ENCODE measurements at places on chromosomes 1 and 21.

DNA sequence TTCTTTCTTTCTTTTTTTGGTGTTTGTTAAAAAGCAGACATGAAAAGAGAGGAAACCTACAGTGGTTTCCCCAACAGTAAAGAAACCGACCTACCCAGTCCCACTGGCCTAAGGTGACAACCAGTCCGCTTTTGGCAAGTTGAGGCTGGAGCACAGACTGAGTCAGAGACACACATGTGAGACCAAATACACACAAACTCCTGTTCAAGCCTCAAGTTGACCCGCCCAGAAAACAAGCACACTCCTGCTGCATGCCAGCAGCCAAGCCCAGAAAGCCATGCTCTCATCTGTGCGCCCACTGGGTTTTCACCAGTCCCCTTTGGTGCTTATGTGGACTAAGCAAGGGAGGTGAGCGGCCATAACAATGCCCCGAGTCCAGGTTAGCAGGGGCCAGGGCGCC is 64.6 kb upstream of the GPR153 start:
- no peak for DNase-seq

GRCh38 chr1:91851130-91852010 is 34.6 kb downstream of the TGFBR3 start:
- DNase-seq: no peak

GRCh38 chr1:25895365-25895990 is 10.7 kb downstream of the STMN1 start:
- DNase-seq: peak; percentile 90

GRCh38 chr1:104291156-104291555 is 541.5 kb downstream of the AMY1C start:
- no peak for DNase-seq

- DNase-seq: no peak
Observed at GRCh38 chr1:22204057-22204840, 61.4 kb upstream of the WNT4 start.

- peak; percentile 40 for DNase-seq
Observed at GRCh38 chr1:158329733-158330132, 1.6 kb downstream of the CD1B start.

GRCh38 chr1:173052681-173053196 is 2.0 kb upstream of the TNFSF18 start:
- DNase-seq: no peak

DNA sequence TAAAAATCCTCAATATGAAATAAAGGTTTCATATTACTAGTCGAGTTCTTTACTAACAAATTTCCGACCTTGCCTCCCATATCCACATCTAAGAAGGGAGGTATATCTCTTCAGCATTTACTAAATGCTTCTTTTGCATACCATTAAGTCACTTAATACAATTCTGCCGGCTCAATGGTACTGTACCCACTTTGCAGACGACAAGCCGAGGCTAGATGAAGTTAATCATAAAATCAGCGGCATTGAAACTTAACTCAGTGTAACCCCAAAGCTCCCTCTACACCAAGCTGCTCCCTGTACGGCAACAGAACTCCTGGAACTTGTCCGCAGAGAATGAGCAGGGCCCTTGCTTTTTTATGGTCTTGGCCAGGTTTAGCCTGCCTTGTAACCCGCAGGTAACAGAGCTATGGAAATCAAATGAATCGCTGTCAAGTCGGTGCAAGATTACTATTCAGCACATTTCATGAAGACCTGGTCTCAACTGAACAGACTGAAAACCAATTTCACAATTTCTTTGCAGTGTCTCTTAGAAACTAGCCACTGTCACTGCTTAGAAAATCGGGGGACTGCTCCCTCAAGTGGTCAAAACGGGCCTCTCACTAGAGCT is 738 bp downstream of the INTS7 start:
- no peak for DNase-seq

DNA sequence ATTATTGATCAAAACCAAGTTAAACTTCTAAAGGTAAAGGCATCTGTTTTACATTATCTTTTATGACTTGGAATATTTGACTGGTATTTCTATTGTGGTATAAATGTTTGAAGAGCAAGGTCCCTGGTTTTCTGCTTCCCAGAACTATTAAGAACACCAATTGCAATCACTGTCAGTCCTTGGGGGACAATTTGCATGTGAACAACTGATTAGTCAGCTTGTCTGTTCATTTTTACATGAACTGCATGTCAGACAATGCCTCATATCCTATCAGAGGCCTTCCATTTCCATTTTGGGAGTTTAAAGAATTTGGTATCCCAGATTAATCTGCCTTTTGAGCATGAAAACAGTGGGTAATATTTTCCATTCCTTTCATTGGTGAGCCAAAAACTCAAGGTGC is 654.9 kb upstream of the USP24 start:
- DNase-seq: no peak

- DNase-seq: peak; percentile 70
Observed at GRCh38 chr1:145960468-145961108, 2.8 kb upstream of the LIX1L start.

DNA sequence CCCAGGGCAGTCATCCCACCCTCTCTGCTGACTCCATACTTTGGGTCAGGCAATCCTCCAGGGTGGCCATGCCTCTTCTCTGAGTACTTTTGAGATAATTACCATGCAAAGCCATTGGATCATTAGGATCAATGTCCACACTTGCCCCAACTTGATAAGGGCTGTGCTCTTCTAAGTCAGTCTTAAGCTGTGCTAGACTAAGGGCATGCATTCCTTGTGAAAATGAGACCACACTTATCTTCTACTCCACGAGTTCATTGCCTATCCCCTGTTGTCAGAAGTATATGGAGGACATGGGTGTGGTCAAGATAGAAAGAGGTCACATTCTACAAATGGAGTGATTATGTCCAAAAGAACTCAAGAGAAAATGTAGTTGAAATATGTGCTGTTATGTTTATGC is 18.9 kb upstream of the SSX2IP start:
- DNase-seq: no peak

DNA sequence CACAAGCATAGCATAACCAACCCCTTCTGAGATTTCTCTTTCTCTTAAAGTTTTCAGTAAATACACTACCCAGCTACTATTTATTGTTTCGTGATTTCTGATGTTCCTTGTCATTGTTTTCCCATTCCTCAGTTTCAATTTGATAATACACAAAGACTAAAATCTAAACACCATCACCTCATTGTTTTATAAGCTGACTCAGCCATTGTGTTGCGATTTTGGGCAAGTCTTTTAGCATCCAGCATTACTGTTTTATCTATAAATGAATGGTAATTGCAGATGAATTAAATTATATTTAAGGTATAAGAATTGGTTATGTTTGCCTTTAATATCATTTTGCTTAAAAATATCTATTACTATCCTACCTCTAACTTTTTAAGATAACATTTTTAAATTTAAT is 1308.5 kb downstream of the PLA2G4A start:
- DNase-seq: no peak

GRCh38 chr1:229585338-229585737 is 26.8 kb upstream of the ABCB10 start:
- no peak for DNase-seq

DNA sequence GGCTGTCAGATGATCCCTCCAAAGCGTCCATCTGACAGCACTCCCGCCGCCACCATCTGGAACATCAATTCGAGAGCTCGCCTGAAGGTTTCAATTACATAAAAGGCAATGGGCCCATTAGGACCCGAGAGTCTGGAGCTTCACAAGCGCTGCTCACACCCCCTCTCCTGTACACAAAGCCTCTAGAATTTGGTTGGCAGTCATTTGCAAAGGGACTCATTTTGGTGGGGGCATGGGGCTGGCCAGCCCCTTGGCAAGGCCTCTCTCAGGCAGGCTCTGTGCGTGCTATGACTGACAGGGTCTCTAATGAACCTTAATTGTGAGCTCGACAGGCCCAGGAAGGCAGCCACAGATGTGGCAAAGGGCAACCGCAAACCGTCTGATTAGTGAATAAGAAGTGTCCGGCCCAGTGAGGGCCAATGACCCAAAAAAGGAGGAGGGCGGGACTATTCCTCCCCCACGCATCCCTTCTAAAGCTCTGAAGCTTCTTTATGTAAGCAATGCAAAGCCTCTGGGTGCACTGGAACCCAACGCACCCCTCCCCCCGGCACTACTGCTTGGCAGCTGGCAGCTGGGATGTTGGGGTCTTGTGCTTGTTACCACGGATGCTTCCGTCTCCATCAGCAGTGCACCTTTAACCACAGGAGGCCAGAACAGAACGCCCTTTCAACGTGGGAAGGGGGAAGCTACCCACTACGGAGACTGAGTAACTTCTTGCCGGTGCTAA is 79.4 kb downstream of the CAPZB start:
- no peak for DNase-seq

- peak; percentile 14 for DNase-seq
Observed at GRCh38 chr1:218164111-218164929, 120.8 kb upstream of the RRP15 start.

GRCh38 chr1:186670297-186671135 is 9.7 kb downstream of the PTGS2 start:
- no peak for DNase-seq

DNA sequence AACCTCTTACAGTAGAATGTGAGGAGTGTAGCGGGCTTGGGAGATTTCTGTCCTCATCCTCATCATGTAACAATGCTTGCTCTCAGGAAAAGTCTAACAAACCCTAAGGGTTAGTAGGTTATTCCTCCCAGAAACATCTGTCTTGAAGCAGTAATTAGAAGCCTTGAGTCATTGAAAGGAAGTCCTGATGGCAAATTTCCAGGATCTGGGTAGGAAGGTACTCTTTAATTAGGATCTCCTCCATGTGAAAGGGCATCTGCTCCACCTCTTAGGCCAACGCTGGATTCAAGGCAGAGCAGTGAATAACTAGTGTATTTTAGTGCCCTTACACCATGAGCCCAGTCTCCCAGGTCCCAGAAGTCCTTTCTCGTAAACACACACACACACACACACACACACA is 106.6 kb upstream of the BARHL2 start:
- DNase-seq: no peak

DNA sequence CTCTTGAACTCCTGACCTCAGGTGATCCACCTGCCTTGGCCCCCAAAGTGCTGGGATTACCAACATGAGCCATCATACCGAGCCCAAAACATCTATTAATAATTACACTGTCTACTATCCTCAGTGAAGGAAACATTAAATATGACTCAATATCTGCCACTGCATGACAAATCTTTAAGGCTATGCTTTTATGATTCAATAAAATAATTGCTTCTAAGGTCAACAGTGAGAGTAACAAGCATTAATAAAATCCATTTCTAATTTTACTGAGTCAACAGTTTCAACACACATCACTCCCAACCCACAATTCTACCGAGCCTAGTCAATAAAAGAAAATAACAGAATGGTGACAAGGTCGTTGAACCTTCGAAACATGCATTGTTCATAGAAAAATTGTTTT is 125.5 kb upstream of the CHRM3 start:
- no peak for DNase-seq

GRCh38 chr1:203754455-203754864 is 10.5 kb upstream of the LAX1 start:
- DNase-seq: peak; percentile 36

GRCh38 chr1:96756789-96757188 is 35.2 kb downstream of the PTBP2 start:
- no peak for DNase-seq

GRCh38 chr1:8633741-8634501 is 183.5 kb downstream of the RERE start:
- no peak for DNase-seq

DNA sequence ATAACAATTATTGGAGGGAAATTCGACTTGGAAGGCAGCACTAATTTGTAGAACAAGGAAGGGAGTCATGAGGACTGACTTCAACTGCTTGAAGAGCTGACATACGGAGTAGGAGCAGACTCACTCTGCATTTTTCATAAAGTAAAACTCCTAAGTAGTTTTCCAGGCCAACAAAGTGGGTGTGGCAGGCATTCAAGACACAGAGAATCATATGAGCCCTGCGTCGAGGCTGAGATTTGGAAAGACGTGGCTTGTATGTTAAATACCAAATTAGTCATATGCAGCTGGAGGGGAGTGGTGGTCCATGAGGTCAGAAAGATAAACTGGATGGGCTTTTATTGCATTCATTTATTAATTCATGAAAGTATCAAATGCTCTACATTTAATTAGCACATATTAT is 255.7 kb upstream of the JUN start:
- no peak for DNase-seq

DNA sequence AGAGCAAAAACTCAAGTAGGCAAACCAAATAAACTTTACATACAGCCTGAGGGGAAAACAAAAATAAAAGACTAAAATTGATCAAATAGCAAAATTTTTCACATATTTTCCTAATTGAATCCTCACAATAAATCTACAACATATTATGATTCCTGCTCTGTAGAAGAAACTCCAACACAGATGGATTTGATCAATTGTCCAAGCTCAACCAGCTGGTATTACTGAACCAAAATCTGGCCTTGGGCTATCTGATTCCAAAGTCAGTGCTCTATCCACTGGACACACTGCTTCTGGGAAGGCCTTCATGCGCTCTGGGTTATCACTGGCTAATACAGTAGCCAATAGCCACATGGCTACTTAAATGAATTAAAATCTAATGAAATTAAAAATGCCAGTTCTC is 39.3 kb downstream of the PCNX2 start:
- DNase-seq: no peak

DNA sequence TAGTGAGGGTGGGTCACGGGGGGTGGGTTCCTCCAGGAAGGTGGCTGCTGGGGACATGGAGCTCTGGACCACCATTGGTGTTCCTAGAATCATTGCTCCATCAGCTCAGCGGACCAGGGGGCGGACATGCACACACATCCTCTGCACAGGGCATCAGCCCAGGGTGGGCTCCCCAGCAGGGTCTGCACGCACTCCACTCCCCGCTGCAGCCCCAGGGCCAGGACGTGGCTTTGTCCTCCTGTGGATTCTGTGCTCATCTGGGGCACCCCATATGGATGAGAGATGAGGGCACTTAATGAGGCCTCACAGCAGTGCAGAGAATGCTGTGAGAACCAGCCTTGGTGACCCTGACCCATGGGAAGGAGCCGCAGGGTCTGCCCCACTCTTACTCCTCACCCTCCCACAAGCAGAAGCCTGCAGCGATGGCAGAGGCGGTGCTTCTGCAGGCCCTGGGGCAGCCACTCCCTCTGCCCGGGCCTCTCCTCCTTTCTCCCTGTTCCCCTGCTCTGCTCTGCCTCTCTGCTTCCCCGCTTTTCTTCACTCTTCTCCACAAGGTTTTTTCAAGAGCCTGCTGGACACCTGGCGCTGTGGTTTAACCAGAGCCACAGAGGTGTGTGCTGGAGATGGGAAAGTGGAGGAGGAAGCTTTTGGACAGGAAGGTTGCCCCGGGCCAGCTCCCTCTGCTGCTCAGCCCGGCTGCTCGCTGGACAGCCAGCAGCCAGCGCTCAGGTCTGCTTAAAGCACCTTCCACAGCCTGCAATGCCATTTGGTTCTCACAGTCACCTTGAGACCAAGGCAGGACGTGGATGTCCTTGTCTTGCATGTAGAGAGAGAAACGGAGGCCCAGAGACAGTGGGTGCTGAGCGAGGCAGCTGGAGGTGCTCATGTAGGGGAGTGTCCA is 26.3 kb upstream of the PCBP3 start:
- no peak for DNase-seq

GRCh38 chr1:89198491-89199072 is at the start of gene GBP4:
Gene GBP4 (minus strand): TSS chr1:89198942. CDS start chr1:89198834, 108 bp downstream.
- DNase-seq: peak; percentile 61
